AG09319 (cell line): ENCODE measurements at places on chromosomes 12 and 14.
A peak's percentile ranks its signal among the peaks of the same experiment; 100 is the strongest.

DNA sequence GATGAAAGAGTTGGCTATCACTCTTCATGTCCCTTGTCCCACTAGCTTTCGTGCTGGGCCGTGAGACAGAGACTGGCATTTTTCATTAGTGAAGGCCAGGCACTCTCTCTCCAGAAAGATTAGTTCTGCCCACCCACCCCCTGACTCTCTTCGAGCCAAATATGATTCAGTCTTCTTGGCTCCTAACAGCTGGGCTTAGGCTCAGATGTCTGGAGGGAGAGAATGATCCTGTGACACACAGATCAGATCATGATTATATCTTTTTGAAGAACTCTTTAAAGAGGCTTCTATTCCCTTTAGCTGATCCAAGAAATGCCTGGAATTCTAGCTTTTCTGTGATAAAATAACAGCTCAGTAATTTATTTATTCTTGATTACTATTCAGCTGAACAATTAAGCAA is 5.2 kb upstream of the GNG2 start:
- no peak for DNase-seq

- DNase-seq: no peak
Measured at GRCh38 chr14:33711811-33712216, 239.1 kb downstream of the EGLN3 start.

GRCh38 chr14:83379436-83379835 is 1845.8 kb upstream of the SEL1L start:
- no peak for DNase-seq

DNA sequence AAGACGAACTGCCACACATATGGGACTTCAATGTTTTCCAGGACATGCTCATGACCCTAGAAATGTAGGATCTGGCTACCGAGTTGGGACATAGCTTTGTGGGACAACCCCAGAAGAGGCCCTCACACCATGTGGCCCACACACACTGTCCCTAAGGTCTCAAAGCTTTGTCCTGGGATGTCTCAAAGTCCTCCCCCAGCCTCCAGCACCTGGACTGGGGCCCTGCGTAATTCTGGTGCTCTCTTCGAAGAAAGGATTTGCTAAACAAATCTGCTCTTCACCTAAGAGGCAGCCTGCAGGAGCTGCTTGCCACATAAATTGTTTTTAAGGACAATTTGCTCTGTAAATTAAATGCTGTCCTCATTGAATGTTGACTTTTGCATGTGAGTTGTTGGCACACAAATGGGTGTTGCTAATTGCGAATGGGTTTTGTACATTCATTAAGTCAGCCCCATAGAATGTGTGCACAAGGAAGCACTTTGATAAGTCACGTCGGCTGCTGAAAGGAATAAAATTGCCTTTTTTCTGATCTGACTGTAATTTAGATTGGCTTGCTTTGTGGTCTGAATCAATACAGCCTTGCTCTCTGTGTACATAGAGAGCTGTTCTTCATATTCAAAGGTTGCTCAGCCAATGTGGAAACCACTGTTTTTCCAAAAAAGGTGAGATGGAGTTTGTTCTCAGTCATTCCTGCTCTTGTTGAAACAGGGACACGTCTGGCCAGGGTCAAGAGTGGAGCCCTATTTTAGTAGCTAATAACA is 161.6 kb upstream of the PWP1 start:
- no peak for DNase-seq

GRCh38 chr12:12017798-12018197 is 52.9 kb upstream of the BCL2L14 start:
- DNase-seq: no peak

DNA sequence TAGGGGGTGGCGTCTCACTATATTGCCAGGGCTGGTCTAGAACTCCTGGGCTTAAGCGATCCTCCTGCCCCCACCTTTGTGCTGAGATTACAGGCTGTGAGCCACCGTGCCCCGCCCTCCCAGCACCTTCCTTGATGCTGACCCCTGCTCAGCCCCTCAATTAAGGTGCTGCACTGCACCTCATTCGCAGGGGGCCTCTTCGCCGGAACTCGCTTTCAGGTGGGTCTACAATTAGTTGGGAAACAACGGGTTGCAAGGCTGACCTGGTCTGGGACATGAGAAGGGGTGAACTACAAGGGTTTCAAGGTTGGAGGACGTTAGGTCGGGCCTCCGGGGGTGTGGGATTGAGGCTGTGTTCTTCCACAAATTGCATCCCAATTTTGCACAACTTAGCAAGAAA is 1.2 kb upstream of the NOP2 start:
- DNase-seq: no peak

GRCh38 chr12:49092086-49092815 is 2.4 kb downstream of the DHH start:
- DNase-seq: no peak

DNA sequence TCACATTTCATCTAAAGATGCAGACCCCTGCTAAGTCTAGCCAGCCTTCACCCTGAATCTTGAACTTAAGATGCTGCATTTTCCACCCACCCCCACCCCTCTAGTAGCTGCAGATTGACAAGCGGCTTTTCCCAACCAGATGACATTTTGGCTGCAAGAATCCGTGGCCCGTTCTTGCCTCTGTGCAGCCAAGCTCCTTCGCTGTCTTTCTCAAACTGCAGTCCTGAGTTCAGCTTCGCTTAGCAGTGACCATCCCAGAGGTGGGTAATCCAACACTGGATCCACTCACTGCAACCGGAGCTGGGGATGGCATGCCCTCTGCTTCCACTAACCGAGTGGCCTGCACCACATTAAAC is 765 bp upstream of the NFYB start:
- DNase-seq: no peak

GRCh38 chr14:31207287-31207754 is 272 bp downstream of the HECTD1 start:
- DNase-seq: no peak

GRCh38 chr12:106223485-106224354 is 24.1 kb downstream of the CKAP4 start:
- DNase-seq: no peak

DNA sequence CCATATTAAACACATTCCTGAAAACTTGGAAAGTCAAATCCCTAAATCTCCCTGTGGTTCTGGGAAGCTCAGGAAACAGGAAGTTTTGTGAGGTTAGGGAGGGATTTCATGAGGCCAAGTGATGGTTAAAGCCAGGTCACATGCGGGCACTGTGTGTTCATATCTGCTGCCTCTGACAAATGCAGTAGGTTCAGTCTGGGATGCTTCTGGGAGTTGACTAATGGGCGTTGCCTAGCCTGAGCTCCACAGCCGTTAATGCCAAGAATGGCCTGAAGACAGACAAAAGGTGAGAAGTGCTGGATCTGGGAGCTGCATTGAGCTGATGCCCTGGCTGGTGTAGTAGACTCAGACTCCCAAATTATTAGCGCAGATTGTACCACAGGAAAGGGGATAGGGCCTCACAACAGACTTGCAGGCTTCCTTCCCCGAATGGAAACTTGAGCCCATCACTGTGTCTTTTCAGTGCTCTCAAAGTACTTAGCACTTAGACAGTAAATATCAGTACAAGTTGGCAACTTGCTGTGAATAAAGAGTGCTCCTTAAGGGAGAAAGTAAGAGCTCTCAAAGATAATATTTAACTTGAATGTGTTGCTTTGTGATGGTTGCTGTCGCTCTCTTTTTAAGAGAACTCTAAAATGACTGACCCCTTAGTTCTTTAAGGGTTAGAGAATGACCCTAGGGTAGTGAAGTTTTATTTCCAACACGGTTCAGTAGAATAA is 17.3 kb downstream of the GSG1 start:
- no peak for DNase-seq

- DNase-seq: no peak
Measured at GRCh38 chr12:88113871-88114270, 28.0 kb downstream of the CEP290 start.

- DNase-seq: no peak
Measured at GRCh38 chr14:31181271-31181670, 26.3 kb downstream of the HECTD1 start.

- DNase-seq: no peak
Measured at GRCh38 chr12:127536833-127537428, 730.0 kb upstream of the TMEM132C start.

GRCh38 chr12:25822281-25822680 is 136.2 kb upstream of the RASSF8 start:
- no peak for DNase-seq

DNA sequence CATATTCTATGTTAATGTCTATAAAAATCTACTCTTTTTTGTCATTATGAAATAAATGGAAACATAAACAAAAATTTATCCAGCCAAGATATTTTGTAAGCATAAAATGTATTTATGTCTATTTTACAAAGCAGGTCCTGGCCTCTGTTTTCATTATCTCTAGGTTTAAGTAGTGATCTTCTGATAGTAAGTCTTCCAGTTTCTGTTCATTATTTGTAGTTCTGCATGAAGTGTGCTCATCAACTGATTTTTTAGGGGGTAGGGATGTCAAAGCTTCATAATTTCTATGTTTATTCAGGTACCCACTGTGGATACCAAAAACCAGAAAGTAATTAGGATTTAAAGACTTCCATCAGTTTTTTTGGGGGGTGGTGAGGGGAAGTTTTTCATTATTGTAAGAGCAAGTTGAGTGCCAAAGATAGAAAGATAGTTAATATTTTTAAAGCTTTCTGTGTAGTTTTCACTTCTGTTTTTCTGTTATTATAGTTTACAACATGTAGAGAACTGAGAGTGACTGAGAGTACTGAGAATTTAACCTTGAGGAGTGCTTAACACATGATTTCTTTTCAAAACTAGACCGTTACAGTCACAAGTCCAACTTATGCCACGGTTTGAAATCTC is 30.6 kb upstream of the LMO3 start:
- no peak for DNase-seq

- DNase-seq: no peak
Measured at GRCh38 chr14:61146899-61147298, 134.2 kb downstream of the TMEM30B start.

DNA sequence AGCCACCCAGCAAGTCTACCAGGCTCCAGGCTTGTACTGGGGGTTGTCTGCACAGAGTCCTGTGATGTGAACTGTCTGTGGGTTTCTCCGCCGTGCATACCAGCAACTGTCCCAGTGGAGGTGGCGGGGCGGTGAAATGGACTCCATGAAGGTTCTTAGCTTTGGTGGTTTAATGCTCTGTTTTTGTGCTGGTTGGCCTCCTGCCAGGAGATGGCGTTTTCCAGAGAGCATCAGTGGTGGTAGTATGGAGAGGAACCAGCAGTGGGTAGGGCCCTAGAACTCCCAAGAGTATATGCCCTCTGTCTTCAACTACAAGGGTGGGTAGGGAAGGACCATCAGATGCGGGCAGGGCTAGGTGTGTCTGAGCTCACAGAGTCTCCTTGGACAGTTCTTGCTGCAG is 303.8 kb downstream of the TMEM121 start:
- no peak for DNase-seq

GRCh38 chr14:101031721-101032120 is 128.2 kb upstream of the RTL1 start:
- DNase-seq: no peak

GRCh38 chr12:48482930-48483329 is 632 bp downstream of the C12orf54 start:
- DNase-seq: no peak

GRCh38 chr14:55438066-55438683 is 2.2 kb downstream of the TBPL2 start:
- DNase-seq: peak; percentile 35

GRCh38 chr12:95545731-95546490 is 5.4 kb downstream of the USP44 start:
- DNase-seq: no peak

GRCh38 chr12:108800591-108800990 is 56.8 kb downstream of the SSH1 start:
- DNase-seq: no peak
